ENCODE measurements at places on chromosomes 11 and 22.

DNA sequence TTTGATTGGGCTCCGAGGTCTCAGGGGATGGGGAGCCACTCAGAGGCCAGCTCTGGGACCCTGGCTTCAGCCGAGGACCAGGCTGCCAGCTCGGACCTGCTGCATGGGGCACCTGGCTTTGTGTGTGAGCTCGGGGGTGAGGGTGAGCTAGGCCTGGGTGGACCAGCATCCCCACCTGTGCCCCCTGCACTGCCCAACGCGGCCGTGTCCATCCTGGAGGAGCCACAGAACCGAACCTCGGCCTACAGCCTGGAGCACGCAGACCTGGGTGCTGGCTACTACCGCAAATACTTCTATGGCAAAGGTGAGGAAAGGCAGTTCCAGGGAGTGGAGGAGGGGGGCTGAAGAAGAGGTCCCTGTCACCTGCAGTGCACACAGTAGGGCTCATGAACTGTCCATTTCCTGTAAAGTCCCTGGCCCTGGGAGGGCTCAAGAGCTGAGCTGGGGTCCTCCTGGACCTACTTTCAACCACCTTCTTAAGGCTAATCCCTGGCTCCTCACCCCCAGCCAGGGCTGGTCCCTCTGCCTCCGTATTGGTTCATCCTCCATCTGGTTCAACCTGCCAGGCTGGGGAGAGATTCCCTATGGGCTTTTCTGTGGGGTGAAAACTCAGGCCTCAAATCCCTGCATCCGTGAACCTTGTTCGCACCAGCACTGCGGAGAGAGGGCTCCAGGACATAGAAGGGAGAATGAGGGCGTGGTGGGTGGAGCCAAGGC lies 3.6 kb downstream of the SIPA1 start:
- DNase-seq, result no peak

DNA sequence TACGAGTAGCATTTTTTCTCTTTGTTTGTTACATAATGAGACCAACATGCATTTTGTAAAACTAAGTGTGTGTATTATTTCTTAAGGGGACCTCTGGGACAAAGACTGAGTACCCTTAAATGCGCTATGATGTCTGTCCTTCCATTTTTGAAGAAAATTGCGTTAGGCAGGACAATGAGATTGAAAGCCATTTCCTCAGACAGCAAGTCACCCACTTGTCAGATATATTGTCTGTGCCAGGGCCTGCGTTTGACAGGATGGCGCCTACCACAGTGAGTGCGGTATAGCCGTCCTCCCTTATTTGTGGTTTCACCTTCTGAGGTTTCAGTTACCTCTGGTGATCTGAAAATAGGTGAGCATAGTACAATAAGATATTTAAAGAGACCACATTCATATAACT lies 2.2 kb downstream of the AP2A2 start:
- DNase-seq, result no peak

GRCh38 chr22:17806437-17806836 lies 32.2 kb upstream of the BID start:
- DNase-seq, result no peak

GRCh38 chr11:79059141-79059540 lies 381.7 kb downstream of the TENM4 start:
- no peak for DNase-seq

DNA sequence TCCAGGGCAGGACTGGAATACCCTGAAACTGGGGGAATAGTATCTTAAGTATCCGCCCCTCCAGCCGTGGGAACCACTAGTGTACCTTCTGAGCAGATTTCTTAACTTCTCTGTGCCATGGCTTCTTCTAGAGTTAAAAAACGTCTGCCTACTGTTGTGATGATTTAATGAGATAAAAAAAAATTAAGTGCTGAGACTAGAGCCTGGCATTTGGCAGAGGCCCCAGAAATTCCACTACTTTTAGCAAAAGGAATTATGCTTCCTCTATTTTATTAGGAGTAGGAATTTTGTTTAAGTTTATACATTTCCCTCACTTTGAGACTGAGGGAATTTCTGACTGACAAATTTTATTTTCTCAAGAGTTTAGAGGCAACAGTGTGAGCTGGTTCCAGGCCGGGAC lies 371.2 kb upstream of the B3GAT1 start:
- no peak for DNase-seq

Measured in GM03348 (cell line).